GF-D8 (cell line): ENCODE measurements at places on chromosomes 7 and 10.

GRCh38 chr10:116331815-116332214, 7.6 kb downstream of the CCDC172 start:
- DNase-seq: no peak

DNA sequence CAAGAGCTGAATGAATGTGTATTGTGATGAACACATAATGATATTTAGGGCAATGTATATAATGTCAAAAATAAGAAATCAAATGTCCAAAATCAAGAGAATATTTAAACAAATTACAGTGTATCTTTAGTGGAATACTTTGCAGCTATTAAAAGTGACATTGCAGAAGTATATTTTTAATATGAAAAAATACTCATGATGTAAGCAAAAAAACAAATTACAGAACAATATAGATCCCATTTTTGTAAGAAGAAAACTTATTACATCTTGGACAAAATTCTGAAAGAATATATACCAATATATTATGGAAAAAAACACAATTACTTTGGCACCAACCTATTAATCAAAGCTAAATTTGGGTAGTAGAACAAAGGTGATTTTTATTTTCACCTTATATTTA, 308.2 kb upstream of the NEBL start:
- DNase-seq: no peak

DNA sequence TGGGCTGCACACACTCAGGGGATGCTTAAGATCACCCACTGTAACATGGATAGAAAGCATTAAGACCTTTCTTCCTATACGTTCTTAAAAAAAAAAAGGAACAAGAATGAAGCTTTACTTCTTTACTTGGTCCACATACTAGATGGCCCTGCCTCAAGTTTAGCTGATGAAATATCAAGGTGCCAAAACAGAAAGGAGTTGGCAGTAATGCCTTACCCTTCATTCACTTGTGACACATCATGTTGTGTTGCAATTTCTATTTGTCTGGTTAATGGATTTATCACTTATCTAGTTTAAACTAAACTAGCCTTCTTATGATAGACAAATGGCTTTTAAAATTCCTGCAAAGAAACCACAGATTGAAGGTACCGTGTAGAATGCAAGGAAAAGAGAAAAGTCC, 720.3 kb downstream of the CCSER2 start:
- no peak for DNase-seq

GRCh38 chr7:7779888-7780287, 61.5 kb upstream of the RPA3 start:
- DNase-seq: no peak

DNA sequence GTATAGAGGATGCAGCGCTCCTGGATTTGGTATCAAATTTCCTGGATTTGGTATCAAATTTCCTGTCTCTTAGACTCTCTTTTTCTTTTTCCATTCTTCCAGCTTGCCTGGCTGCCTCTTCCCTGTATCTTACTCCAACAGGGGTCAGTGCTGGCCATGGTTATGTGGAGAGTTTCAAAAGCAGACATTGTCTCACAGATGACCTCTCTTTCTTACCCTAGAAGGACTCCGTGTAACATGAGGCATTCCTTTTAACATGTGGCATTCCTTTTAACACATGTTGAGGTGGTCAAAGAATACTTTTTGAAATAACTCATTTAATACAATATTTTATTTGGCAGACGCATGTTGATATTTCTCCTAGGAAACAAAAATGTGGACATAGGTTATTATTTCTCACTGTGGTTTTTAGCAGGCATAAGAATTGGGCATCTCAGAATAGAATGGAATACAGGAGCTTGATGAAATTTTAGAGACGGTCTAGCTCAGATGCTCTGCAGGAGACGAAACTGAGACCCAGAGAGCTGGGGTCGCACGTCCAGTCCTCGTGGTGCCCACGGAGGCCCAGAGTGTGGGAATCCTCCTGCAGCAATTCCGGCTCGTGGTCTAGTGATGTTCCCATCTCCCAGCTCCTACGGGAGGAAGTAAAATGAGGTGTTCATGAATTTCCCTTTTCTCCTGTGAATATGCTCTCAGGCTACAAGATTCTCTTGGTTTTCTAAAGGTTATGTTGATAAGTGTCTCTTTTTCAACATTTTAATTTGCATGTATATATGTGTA, 59.6 kb upstream of the PITRM1 start:
- no peak for DNase-seq

DNA sequence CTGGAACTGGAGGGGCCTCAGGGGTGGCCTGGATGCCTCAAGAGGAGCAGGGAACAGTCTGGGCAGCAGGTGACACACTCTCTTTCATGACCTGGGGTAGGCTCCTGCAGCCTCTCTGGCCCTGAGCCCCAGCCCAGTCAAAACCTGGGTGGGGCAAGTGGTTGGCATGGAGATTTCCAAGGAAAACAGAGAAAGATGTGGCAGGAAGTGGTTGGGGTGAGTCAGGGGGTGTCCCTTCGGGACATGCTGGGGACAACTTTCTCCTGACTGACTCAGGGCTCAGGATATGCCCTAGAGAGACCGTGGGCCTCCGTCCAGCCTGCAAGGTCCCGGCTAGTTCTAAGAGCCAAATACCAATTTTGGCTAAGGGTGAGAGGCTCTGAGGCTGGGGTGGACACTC, 2.9 kb downstream of the AQP1 start:
- DNase-seq: no peak

- DNase-seq: no peak
These were observed 286.6 kb upstream of the MAGI2 start for GRCh38 chr7:79740076-79740475.

GRCh38 chr7:125644109-125644508, 714.5 kb upstream of the POT1 start:
- DNase-seq: no peak

GRCh38 chr7:123242467-123243092, 42.8 kb upstream of the SLC13A1 start:
- DNase-seq: no peak

- no peak for DNase-seq
These were observed 77.2 kb upstream of the ARHGAP21 start for GRCh38 chr10:24800861-24801260.

DNA sequence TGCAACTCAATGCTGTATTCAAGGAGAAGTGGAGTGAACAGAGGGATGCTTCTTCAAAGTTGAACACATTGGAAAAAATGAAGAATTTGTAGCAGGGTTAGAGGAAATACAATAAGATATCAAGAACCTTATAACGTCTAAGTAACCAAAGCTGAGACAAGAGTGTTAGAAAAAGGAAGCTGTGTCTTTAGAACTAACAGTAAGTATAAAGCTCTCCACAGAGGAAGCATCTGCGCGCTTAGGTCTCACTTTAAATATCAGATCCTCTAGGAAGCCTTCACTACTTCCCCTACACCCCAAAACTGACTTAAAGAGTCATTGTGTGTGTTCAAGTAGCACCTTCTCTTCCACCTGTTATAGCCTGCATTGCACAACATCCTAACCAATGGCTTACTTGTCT, 43.0 kb downstream of the CH25H start:
- DNase-seq: peak; percentile 30

- DNase-seq: no peak
These were observed 8.8 kb downstream of the STK17A start for GRCh38 chr7:43591558-43592180.

- no peak for DNase-seq
These were observed 115.2 kb downstream of the SORBS1 start for GRCh38 chr10:95445837-95446486.

DNA sequence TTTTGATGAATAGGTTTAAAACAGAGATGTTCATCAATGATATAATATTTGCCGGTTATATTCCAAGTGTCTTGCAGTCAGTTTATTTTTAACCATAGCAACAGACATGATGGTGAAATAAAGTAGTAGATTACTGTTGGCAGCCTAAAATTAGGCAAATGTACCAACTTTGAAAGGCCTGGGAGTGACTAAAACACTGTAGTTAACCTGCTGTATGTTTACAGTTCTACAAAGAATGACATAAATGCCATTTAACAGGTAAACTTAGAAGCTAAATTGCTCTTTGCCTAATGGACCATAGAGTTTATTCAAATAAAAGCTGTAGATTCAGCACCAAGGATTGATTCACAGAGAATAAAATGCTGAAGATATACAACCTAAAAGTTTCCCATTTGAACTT, 64.1 kb downstream of the PHTF2 start:
- no peak for DNase-seq

GRCh38 chr10:89521368-89521767, 14.0 kb downstream of the SLC16A12 start:
- DNase-seq: no peak

- no peak for DNase-seq
These were observed 460.5 kb upstream of the GHITM start for GRCh38 chr10:83678850-83679249.

GRCh38 chr10:28925121-28925663, 247.9 kb downstream of the BAMBI start:
- DNase-seq: no peak

GRCh38 chr10:49611166-49611815, 1.2 kb downstream of the SLC18A3 start:
- DNase-seq: no peak

GRCh38 chr7:129122751-129123509, 21.6 kb upstream of the TSPAN33 start:
- DNase-seq: no peak

DNA sequence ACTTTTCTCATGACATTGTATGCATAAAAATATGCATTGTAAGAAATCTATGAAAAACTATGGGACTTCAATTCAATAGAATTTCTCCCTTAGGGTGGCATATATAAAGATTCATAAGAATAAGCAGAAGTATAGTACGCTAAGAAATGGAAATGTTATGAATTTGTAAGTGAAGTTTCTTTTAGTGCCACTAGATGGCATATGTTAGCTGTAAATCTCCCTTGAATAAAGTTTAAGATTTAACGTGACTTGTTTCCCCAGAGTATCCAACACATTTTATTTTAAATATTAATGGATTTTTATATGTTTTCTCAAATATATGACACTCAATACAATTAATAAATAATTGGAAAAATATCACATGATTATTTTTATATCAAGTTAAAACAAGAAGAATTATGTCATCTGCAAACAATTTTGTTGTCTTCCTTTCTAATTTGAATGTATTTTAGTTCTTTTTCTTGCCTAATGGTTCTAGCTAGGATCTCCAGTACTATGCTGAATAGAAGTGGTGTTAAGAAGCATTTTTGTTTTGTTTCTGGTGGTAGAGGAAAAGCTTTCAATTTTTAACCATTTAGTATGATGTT, 287.2 kb downstream of the HGF start:
- DNase-seq: peak; percentile 20

DNA sequence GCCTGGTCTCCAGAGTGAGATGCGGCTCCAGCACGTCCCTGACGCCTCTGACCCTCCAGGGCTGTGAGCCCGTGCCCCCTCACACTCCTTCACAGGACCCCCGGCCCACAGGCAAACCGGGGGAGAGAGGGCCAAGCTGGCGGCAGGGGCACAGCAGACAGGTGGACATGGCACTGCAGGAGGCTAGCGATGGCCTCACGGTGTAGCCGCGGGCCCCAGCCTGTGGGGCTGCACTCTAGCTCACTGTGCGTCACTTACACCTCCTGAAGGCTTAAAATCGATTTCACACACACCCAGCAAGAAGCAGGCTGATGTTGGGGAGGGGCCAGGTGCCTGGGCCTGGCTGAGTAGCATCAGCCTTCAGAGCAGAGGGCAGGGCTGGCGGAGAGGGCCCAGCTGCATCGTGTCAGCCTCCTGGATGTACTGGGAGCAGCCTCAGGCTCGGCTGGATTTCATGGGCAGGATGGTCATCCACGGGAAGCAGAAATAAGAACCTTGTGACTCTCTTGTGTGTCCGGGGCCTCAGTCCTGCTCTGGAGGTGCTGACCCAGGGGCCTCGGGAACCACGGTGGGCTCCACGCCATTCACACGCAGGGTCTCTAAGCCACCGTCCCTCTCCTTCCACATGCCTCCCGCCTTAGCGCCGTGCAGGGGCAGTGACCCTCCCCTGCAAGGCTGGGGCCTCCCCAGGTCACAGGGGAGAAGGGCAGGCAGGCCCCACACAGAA, 19.4 kb upstream of the KNDC1 start:
- no peak for DNase-seq

GRCh38 chr7:124575176-124575575, 190.4 kb downstream of the GPR37 start:
- no peak for DNase-seq

DNA sequence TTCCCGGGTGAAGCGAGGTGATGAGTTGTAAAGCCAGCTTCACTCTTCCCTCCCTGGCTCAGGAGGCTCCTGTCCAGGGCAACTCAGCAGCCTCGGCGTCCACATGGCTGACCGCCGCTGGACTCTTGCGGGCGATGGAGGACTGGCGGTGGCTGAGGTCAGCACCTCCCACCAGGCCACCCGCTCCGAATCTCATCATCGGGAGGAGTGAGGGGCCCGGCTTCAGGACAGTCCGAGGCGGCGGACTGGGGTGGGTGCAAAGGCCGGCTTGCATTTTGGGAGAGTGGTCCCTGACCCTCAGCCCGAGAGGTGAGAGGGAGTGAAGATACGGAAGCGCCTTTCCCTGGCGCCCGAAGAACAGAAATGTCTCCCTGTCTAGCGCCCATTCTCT, 759 bp downstream of the DNAJB12 start:
- no peak for DNase-seq

DNA sequence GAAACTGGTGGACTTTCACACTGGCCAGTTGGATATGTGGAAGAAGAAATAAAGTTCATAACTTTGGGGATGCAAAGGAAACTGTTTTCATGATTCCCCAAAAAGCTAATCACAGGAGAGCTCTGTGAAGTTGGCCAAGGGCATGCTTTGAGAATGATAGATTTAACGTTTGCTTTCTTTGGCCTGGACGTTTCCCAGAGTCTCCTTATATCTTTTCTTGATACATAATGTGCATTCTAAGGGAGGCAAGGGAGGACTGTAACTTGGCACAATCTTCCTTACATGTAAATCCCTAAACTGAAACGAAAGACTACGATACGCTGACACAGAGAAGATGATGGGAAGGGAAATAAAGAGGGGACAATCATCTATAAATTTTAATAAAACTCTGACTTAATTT, 176.5 kb upstream of the INHBA start:
- no peak for DNase-seq

DNA sequence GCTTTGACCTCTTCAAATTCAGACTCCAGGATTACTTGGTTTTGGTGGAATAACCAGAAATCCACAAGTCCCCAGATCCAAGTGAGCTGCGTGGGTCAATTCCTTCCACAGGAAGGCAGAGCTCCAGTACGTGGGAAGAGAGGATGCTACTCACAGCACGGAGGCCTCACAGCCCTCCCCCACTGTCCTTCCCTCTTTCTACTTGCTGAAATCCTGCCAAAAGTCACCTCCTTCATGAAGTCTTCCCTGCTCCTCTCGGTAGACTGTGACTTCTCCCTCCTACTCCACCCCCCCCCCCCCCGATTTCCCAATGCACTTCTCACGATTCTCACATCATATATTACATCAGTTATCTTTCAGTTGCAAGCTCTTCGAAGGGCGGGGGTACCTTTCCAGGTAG, 12.3 kb downstream of the CAMK2G start:
- no peak for DNase-seq
